ENCODE measurements at places on chromosomes 11 and 22.
A peak's percentile ranks its signal among the peaks of the same experiment; 100 is the strongest.

- DNase-seq: no peak
These were observed 492.9 kb upstream of the KIRREL3 start for GRCh38 chr11:127493330-127494022.

GRCh38 chr11:125874556-125875124 lies 12.8 kb upstream of the HYLS1 start:
- peak; percentile 31 for DNase-seq

DNA sequence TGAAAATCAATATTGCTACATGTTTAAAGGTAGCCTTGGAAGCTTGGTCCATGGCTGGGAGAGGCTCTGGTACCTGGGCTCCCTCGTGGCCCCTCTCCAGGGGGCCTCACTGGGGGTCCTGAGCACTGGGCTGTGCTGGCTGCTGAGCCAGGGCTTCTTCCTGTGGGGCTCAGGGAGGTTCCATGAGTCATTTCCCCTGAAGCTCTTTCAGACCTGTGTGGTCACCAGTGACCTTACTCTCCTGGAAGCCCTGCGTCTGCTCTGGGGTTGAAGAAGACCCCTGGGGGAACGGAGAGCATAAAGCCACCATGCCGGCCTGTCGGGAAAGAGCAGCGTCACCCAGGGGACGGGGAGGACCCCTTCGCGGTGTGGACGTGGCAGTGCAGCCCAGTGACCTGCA lies 389.0 kb downstream of the TBC1D22A start:
- no peak for DNase-seq

DNA sequence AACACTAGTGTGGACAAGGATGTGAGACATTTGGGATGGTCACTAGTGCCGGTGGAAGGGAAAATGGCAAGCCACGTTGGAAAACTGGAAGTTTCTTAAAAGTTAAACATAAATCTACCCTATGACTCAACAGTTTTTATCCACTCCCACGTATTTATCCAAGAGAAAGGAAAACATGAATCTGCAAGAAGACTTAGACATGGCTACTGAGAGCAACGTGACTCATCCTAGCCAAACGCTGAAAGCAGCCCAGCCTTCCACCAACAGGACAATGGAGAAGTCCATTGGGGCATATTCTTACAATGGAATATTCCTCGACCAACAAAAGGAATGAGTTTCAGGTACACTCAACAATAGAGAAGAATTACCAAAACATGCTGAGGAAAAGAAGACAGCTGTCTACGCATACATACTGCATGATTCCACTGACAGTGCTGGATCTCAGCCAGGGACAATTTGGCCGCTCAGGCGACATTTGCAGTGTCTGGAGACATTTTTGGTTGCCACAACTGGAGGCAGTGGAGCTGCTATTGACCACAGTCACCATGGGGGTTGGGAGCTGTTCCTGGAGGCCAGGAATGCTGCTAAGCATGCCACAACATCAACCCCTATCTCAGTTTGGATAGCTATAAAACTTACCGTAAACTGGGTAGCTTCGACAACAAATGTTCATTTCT lies 21.2 kb downstream of the SYT13 start:
- DNase-seq: no peak

GRCh38 chr11:61151545-61152252 lies 9.5 kb downstream of the VPS37C start:
- DNase-seq: no peak

DNA sequence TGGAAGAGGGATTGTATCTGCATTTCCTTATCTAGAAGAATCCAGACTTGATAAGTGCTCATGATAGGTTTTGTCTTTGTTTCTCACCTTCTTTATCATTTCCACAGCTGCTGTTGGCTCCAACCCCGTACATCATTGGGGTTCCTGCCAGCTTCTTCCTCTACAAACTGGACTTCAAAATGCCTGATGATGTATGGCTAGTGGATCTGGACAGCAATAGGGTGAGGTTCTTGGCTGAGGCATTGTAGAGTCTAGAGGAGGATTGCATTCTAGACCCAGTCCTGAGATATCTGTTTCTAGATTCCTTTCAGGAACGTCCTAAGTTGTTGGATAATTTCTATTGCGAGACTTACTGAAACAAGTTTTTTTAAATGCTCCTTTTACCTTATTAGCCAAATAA lies 8.1 kb downstream of the MADD start:
- DNase-seq: no peak

DNA sequence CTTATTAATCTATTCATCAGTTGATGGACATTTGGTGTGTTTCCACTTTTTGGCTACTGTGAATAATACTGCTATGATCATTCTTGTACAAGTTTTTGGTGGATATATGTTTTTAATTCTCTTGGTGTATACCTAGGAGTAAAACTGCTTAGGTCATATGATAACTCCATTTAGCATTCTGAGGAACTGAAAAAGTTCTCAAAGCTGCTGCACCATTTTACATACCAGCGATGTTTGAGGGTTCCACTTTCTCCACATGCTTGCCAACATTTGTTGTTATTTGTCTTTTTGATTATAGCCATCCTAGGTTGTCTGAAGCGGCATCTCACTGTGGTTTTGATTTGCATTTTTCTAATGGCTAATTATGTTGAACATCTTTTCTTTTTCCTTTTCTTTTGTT lies 4.1 kb upstream of the ACER3 start:
- DNase-seq: no peak

DNA sequence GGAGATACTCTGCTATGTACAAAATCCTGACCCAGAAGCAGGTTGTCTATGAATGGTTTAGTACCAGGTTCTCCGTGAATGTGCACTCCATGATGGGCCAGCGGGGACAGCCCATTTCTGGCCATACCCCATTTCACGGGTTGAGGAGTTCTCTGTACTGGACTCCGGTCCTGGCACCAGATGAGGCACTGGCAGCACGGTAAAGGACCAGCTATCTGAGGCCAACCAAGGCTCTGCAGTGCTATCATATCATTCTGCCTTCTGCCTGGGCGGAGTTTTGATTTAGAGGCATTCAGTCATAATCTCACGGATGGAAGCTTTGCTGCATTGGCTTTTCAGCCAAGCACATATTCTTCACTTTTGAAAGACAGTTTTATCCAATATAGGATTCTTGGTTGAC lies 18.5 kb upstream of the KMT5B start:
- DNase-seq: no peak

- no peak for DNase-seq
These were observed 3.6 kb downstream of the PLA2G6 start for GRCh38 chr22:38177926-38178604.

- DNase-seq: no peak
These were observed 22.2 kb upstream of the FADD start for GRCh38 chr11:70180906-70181305.

DNA sequence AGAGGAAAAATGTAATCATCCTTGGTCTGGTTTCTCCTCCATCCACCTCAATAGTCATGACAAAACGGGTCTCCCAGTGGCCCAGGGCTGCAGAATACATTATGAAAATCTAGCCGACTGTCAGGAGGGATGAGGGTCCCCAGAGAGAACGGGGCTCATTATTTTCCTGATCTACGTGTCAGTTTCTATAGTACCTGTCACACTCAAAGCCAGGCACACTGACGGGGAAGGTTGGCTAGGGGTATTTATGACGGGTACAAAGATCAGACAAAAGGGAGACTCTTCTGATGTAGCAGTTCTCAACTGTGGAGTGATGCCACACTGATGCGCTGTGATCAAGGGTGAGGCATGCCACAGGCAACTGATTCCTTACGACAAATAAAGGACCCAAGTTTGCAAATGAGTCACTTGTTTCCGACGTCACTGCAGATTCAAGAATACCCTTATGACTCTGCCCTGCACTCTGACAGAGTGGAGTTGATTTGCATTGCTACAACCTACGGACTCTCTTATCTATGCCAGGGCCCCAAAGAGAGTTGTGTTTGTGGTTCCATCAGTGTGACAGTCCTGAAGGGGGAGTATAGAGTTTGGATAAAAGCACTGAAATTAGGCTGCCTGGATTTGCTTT lies 188.2 kb upstream of the TBCEL start:
- DNase-seq: no peak

DNA sequence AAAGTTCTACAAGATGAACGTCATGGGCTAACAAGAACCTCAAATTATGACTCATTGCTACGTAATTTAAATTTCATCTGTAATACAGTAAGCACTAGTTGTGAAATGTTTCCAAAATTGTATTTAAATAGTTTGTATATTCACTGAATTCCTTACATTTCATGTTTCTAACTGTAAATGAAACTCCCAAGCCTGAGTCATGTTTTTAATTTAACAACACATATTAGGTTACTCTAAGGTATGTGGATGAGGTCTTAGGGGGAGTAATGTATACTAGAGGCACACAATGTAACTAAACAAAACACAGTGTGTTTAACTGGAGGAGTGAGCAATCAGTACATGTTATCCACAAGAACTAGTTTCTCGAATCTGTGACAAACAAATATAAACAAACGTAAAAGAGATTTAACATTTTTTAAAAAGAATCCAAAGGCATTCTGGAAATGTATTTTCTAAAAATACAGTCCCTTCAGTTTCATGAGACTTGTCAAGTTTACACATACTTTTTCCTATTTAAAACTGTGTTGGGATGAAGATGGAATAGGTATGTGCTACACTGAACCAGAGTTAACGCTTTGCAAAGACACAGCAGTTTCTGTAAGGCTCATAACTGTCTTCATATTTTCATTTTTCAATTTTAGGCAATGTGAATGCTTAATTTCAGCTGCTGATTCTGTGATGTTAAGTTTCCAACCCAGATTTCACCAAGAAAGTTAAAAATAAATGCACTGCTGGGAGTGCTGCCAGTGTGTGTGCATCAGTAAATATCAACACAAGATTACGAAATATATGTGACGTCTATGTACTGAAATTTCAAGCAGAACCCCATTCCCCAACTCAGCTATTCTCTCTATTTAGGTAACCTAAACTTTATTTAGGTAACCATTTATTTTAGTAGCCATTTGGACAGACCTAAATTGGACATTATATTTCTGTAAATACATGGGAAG lies 52.6 kb downstream of the PITPNB start:
- DNase-seq: no peak

GRCh38 chr22:17319546-17319945 lies 49.7 kb upstream of the CECR2 start:
- no peak for DNase-seq

DNA sequence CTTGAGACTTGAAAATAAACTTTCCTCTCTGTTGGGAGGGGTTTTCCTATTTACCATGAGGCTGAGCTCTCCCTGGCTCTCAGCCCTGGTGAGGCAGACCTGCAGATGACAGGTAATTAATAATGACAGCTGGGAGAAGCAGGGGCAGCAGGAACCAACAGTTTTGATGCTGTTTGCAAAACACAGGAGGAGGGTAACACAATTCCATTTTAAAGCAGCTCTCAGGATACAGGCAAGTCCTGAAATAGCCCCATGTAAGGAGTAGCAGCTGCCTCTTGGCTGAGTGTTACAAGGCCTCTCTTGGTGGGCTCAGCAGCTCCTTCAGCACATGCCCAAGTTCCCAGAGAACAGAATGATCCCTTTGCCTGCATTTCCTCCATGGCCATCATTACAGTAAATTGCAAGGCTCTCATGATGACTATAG lies 13.3 kb downstream of the PARVA start:
- DNase-seq: no peak

DNA sequence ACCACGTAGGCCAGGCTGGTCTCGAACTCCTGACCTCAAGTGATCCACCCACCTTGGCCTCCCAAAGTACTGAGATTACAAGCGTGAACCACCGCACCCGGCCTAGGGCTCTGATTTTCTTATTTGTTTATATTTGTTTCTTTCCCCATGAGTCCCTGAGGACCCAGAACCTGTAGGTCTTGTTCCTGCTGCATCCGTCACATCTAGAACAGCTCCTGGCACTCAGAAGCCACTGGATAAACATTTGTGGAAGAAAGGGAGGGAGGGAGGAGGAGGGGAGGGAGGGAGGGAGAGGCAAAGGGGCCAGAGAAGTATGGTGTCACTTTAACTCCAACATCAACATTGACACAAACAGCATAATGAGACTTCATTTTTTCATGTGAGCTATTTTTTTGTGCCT lies 67.7 kb downstream of the CELSR1 start:
- DNase-seq: no peak
